Prostate gland (tissue), 2 donors: ENCODE measurements at places on chromosomes 4 and X. TPM values are rescaled to one million over a fixed set of nuclear protein-coding genes. Genes with fewer than 3 reads are reported as not detected.

DNA sequence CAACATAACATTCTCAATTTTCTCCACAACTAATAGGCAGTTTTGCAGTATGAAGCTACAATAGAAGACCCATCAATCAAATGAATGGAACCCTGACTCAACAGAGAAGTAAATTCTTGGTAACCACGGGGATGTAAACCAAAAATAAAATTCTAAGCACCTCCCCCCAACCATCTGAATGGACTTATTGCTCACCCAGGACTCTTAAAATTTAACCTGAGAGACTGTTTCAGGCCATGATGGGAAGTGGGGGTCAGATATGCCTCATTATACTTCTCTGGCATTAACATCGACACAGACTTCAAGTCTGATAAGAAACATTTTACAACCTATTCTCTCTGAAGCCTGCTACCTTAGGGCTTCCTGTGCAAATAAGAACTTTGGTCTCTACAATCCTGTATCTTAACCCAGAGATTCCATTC, 620.9 kb downstream of the TLL1 start:
- no peaks in the 10 kb centered on the region for H3K4me1 ChIP-seq
- no peaks in the 10 kb centered on the region for H3K36me3 ChIP-seq
- H3K4me3 ChIP-seq = no peak overlapping the region
- no peaks in the 10 kb centered on the region for H3K27me3 ChIP-seq

GRCh38 chr4:6684656-6685055, 9.0 kb upstream of the S100P start:
- DNase-seq = no peak
- no peaks in the 10 kb centered on the region for H3K36me3 ChIP-seq
- no peaks in the 10 kb centered on the region for H3K27me3 ChIP-seq
- H3K4me1 ChIP-seq = peaks cover 12% of the 10 kb centered on the region
- H3K27ac ChIP-seq = no peak overlapping the region

GRCh38 chrX:101787934-101788333, 128.3 kb upstream of the ARMCX2 start:
- no peak for DNase-seq
- no peaks in the 10 kb centered on the region for H3K27me3 ChIP-seq
- H3K4me3 ChIP-seq = no peak overlapping the region
- no peaks in the 10 kb centered on the region for H3K4me1 ChIP-seq
- no peaks in the 10 kb centered on the region for H3K36me3 ChIP-seq

DNA sequence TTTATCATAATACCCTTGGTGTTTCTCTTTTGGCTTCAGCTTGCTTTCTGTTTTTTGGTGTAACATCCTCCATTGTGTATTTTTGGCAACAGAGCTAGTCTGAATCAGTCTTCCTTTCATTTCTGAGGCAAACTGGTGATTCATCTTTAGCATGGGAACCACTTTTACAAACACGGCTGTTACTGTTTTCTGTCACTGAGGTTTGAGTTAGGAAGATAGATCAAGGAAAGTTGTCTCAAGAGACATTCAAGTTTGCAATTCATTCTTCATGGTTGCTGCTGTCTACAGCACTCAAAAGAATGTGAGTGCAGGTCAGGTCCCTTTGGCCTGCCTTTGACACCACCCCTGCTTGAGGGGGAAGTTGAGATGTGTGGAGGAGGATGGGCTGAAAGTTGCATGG, 36.3 kb downstream of the IL21 start:
- no peaks in the 10 kb centered on the region for H3K36me3 ChIP-seq
- H3K27me3 ChIP-seq = no peaks in the 10 kb centered on the region

GRCh38 chr4:81954271-81954670, 419.5 kb downstream of the HNRNPD start:
- H3K27ac ChIP-seq = no peak overlapping the region
- no peaks in the 10 kb centered on the region for H3K4me1 ChIP-seq
- no peaks in the 10 kb centered on the region for H3K27me3 ChIP-seq
- no peak for DNase-seq
- no peak overlapping the region for H3K4me3 ChIP-seq
- no peaks in the 10 kb centered on the region for H3K36me3 ChIP-seq

DNA sequence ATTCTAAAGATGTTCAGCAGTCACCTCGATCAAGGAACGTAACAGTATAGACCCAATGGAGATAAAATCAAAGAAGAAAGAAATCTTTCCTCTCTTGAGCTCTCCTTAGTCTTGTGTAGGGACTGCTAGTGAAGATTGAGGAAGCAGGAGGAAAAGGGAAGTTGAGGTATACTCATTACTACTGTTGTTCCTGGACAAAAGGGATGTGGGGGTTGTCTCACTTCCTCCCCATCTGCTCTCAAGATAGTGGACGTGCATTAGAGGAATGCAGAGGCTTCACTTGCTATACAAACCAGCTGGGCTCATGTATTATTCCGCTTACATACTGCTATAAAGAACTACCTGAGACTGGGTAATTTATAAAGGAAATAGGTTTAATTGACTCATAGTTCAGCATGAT, 208.9 kb upstream of the ARHGEF9 start:
- H3K27ac ChIP-seq = no peak overlapping the region
- no peaks in the 10 kb centered on the region for H3K4me1 ChIP-seq
- no peaks in the 10 kb centered on the region for H3K27me3 ChIP-seq
- H3K4me3 ChIP-seq = no peak overlapping the region

The TRAM1L1 gene
- 9.5 TPM for total RNA-seq

The SYP gene
- 0.55 TPM for total RNA-seq

The RNF175 gene
- 1.9 TPM for total RNA-seq
